Left kidney (tissue), 8 donors: ENCODE measurements at places on chromosomes 11 and 22.

DNA sequence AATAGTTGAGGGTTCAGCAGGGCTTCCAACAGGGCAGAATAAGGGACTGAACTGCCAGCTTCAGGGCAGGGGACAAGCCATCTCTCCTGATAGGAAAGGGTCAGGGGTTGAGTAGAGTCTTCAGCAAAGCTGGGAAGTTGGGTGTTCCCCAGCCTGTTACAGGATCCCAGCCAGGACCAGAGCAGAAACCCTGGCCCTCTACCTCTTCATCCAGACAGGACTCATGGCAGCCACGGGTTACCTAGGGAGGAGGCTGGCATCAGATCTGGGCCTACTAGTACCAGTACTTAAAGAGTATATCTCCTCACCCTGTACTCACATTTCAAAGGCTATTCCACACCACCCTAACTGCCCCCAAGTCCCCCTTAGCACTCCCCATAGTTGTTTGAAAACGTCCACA lies 2.4 kb upstream of the TAF10 start:
- DNase-seq, result no peak

- DNase-seq, result peak; percentile 28
Measured at GRCh38 chr11:71372693-71373657, 75.2 kb downstream of the DHCR7 start.

DNA sequence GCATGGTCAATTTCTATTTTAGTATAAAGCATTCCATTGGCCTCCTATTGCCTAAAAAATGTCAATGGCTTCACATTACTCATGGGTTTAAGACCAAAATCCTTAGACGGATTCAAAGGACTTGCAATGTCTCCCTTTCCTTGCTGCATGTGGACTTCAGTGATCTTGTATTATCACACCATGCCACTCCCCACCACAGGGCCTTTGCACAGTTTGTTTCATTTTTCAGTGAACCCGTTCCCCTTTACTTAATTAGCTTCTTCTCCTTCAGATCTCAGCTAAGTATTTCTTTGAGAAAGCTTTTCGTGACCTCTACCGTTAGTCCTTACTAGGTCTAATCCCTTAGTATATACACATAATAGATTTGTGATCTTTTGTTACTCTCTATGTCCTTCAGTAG lies 269.7 kb downstream of the FAM76B start:
- no peak for DNase-seq

- peak; percentile 21 for DNase-seq
Measured at GRCh38 chr11:127888386-127888785, 699.0 kb downstream of the ETS1 start.

GRCh38 chr11:87219266-87219665 lies 181.5 kb downstream of the TMEM135 start:
- DNase-seq, result no peak

GRCh38 chr22:24516301-24516737 lies 21.2 kb downstream of the UPB1 start:
- DNase-seq, result peak; percentile 50

- no peak for DNase-seq
Measured at GRCh38 chr22:23279781-23280180, 99.5 kb downstream of the BCR start.

DNA sequence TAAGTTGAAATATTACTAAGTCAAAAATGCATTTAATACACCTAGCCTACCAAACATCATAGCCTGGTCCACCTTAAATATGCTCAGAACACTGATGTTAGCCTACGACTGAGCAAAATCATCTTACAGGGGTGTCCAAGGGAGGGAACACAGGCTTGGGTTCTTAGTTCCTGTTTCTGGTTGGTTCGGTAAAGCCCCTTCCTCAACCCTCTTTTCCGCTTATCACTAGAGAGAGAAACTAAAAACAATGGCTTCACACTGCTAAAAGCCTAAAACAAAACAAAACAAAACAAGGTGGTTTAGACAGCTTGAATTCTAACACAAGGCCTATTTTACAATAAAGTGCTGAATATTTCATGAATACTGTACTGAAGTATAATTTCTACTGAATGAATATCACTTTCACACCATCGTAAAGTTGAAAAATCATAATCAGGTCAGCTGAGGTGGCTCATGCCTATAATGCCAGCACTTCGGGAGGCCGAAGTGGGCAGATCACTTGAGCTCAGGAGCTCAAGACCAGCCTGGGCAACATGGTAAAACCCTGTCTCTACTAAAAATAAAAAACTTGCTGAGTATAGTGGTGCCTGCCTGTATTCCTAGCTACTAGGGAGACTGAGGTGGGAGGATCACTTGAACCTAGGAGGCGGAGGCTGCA lies 118.0 kb downstream of the SIK3 start:
- DNase-seq, result no peak

GRCh38 chr11:122864386-122865115 lies 18.0 kb upstream of the JHY start:
- no peak for DNase-seq

GRCh38 chr11:79940165-79940564 lies 499.3 kb upstream of the TENM4 start:
- peak; percentile 30 for DNase-seq

- DNase-seq, result no peak
Measured at GRCh38 chr11:19027829-19028595, 32.5 kb downstream of the MRGPRX2 start.

DNA sequence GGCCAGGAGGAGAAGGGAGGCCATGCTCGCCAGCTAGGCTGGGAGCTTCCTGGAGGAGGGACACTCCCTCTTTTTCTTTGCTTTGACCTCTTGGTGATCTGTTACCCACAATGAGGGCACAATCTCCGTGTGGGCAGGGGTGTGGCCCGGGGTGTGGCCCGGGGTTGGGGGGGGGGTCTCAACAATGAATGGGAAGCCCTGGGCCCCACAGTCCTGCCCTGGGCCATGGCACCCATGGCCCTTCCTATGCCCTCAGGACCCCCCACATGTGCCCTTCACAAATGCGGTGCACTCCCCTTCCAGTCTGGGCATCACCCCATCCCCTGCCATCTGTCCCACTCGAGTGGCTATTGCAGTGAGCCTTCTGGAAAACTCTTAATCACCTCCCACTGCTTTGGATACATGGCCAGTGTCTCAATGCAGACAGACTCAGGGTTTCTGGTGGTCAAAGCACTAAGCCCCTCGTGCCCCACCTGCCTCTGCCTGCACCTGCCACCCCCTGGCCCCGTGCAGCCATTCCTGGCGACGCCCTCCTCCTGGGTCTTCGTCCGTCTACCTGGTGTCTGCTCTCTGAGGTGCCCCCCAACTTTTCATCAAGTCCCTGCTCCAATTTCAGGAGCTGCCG lies 611.3 kb downstream of the TBC1D22A start:
- no peak for DNase-seq
